ENCODE measurements at places on chromosomes 2 and 18.

GRCh38 chr2:60480089-60480773 is 73.2 kb downstream of the BCL11A start:
- DNase-seq, result peak; percentile 50

DNA sequence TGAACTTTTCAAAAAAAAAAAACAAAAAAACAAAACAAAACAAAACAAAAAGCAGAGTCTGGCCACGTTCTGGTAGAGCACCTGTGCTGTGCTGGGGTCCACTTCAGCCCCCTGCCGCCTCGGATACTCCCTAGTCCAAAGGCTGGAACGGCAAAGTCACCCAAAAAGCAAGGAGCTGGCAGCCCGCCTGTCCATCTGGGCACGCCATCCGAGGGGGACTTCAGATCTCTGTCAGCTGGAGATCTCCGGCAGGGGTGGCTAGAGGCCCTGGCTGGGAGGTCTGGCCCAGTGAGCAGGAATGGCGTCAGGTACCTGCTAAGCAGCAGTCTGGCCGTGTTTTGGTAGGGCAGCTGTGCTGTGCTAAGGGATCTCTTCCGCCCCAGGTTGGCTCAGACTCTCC is 152.3 kb upstream of the ZNF516 start:
- DNase-seq, result no peak

- no peak for DNase-seq
Measured at GRCh38 chr2:238771639-238772038, 76.2 kb upstream of the TWIST2 start.

- DNase-seq, result no peak
Measured at GRCh38 chr2:25273985-25274535, 67.7 kb downstream of the DNMT3A start.

- DNase-seq, result no peak
Measured at GRCh38 chr2:5520463-5520972, 171.7 kb upstream of the SOX11 start.

- DNase-seq, result no peak
Measured at GRCh38 chr2:156437272-156437930, 1.2 kb downstream of the GPD2 start.

GRCh38 chr2:181072486-181073235 is 92.3 kb downstream of the UBE2E3 start:
- no peak for DNase-seq

DNA sequence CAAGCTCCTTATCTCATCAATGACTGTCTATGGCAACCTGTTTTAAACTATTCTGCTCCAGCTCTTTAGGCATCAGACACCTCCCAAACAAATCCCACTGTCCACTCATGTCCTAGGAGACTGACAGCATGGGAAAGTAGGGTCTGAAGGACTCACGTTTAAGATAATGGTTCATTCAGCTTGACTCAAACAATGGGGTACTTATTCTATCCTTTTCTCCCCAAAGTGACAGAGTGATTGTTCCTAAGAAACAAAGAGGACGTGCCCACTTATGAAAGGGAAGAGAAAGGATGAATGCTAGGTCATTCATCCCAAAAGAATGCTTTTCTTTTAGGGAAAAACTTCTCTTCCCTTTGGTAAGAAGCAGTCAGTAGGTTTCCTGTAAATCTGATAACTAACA is 41.9 kb downstream of the ALK start:
- no peak for DNase-seq

DNA sequence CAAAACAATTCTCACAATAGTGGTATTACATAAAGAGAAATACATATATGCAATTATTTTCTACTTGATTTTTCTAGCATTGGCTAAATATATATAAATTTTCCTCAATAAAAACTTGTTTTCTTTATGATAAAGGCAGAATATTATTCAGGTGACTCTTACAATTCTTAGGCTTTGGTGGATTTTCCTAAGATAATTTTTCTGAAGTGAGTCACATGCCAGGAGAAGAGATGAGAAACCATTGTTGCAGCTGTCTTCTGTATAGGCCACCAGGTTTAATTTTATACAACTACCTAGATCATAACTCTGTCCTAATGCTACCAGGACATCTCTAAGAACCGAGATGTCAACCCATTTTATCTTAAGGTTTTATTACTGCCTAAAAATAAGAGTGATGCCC is 552.4 kb upstream of the CDH2 start:
- no peak for DNase-seq

- DNase-seq, result no peak
Measured at GRCh38 chr2:96119389-96119751, 3.0 kb upstream of the ADRA2B start.

DNA sequence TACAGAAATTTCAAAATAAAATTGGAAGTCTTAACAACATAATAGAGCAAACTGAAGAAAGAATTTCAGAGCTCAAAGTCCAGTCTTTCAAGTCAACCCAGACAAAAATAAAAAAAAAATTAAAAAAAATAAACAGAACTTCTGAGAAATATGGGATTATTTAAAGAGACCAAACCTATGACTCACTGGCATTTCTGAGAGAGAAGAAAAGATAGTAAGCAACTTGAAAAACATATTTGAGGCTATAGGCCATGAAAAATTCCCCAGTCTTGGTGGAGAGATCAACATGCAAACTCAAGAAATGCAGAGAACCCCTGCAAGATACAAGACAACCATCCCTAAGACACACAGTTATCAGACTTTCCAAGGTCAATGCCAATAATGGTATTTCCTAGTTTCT is 167.4 kb downstream of the RNF144A start:
- DNase-seq, result no peak

- no peak for DNase-seq
Measured at GRCh38 chr2:120531365-120531764, 185.4 kb downstream of the INHBB start.

- no peak for DNase-seq
Measured at GRCh38 chr18:57759650-57760049, 43.5 kb downstream of the ATP8B1 start.

- DNase-seq, result no peak
Measured at GRCh38 chr18:76941284-76941683, 118.9 kb downstream of the ZNF236 start.

- no peak for DNase-seq
Measured at GRCh38 chr2:152155209-152155608, 20.4 kb downstream of the STAM2 start.

DNA sequence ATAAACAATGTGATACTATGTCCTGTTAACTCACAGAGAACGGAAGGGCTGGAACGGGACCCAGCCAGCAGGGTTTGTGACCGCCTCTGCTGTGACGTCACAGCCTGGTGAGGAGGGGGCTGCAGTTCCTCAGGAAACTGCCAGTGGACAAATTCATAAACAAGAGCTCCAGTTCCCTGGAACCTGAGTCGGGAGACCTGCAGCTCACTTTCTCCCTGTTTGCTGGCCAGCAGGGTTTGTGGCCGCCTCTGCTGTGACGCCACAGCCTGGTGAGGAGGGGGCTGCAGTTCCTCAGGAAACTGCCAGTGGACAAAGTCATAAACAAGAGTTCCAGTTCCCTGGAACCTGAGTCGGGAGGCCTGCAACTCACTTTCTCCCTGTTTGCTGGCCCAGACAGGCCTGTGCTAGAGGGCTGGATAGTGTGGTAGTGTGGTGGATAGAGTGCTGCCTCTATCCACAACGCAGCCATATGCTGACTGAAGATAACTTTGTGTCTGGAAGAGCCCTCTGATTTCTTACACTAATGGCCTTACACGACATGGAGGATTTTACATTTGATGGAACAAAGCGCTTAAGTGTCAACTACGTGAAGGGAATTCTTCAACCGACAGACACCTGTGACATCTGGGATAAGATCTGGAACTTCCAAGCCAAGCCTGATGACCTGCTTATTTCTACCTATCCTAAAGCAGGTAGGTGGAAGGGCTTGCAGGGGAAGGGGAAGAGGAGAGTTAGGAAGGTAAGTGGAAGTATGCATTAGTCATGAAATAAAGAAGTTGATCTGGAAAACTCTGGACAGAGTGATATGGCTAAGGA is at the start of gene SULT1C4:
TSS of gene SULT1C4 (plus strand) at position 140 of the 816 bp plus-strand sequence. CDS start at position 524, 384 bp downstream.
- peak; percentile 88 for DNase-seq

- no peak for DNase-seq
Measured at GRCh38 chr2:145412155-145412554, 892.2 kb upstream of the ZEB2 start.

- DNase-seq, result no peak
Measured at GRCh38 chr2:37080689-37081088, 3.5 kb downstream of the HEATR5B start.

- DNase-seq, result no peak
Measured at GRCh38 chr18:22650247-22650646, 232.5 kb upstream of the CTAGE1 start.

- DNase-seq, result no peak
Measured at GRCh38 chr2:237535385-237536082, 30.8 kb upstream of the PRLH start.

GRCh38 chr2:100766806-100767205 is 53.1 kb upstream of the NPAS2 start:
- no peak for DNase-seq

GRCh38 chr2:84646514-84646913 is 130.2 kb downstream of the DNAH6 start:
- DNase-seq, result no peak

GRCh38 chr2:7825591-7826312 is 856.1 kb upstream of the ID2 start:
- DNase-seq, result no peak

DNA sequence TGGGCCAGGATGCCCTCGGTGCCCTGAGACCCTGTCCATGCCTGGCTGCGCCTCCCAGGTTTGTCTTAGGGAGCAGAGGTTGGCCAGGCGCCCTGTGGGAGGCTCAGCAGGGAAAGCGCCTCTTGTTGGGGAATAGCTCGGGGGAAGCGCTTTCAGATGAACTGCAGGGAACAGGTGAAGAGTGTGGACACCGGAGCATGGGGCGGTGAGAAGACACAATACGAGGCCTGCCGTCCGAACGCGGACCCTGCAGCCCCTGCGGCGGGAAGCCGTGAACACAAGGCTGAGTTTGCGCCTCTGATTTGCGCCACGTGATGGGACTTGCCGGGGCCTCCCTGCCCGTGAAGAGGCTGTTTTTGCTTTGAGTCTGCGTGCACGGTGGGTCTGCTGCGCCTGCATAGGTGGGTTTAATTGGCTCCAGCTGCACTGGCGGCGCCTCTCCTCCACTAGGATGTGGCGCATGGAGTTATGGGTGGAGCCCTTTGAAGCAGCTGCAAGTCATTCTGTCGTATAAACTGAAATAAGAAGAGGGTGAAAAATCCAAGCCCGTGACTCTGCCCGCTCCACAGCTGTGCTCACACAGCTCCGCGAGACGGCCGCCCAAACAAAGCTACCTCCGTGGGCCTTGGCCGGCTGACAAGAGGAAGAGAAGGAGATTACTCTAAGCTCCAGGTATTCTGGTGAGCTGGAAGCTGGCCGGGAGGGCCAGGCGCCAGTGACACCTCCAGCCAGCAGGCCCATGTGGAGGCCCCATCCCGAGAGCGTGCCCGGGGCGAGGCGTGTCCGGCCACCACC is 103.5 kb upstream of the CTDP1 start:
- peak; percentile 79 for DNase-seq

GRCh38 chr2:183037074-183037552 is 1.1 kb downstream of the NCKAP1 start:
- no peak for DNase-seq

DNA sequence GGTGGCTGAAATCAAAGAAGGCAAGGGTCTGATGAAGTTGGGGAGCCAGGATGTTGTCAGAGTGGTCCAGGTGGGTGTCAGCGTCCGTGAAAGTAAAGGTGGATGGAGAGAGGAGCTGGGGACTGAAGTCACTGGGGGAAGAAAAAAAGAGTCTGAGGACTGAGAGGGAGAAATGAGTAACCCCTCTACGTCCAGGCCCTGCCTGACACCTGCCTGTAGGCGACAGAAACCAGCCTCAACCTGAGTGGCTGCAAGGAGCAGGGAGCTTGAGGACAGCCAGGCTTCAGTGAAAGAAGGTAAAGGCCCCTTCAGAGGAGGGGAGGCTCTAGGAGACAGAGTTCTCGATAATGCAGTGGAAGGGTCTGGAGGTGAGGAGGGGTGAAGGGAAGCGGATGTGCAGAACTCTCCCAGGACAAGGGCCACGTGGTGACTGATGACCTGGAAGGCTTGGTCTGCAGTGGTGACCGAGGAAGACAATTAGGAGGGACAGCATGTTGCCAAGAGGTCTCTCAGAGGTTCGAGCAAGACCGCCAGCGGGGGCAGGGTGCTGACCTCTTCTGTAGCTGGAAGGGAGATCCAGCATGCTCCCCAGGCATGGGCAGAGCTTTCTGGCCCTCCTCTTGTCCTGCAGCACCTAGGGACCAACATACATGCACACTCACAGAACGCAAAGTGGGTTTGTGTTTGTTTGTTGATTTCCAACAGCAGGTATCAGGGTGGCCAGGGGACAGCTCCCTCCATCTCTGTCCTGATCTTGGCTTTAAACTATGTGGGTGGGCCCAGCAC is 86.6 kb upstream of the TMEM247 start:
- no peak for DNase-seq

Measured in left forelimb (tissue), 1 donor.